ENCODE measurements at places on chromosomes 1 and 21. TPM values are rescaled to one million over a fixed set of nuclear protein-coding genes. Genes with fewer than 3 reads are reported as not detected.

- no peak for DNase-seq
Measured at GRCh38 chr1:14739082-14739832, 140.8 kb downstream of the KAZN start.

DNA sequence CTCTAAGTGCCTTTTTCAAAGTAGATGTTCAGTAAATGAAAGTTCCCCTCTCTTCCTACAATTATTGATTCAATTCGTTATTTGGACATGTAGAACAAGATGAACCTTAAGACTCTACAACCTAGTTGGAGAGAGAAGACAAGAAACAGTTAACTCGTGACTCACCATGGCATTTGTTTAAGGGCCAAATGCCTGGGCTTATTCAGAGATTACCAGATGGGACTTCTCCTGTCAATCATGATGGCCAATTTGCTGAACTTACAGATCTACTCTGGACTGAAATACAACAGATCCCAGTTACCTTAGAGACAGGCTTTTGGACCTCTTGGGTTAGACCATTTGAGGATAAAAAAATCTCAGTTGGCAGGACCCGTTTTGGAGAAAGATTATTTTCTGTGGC is 93.5 kb downstream of the C1orf94 start:
- DNase-seq, result no peak

DNA sequence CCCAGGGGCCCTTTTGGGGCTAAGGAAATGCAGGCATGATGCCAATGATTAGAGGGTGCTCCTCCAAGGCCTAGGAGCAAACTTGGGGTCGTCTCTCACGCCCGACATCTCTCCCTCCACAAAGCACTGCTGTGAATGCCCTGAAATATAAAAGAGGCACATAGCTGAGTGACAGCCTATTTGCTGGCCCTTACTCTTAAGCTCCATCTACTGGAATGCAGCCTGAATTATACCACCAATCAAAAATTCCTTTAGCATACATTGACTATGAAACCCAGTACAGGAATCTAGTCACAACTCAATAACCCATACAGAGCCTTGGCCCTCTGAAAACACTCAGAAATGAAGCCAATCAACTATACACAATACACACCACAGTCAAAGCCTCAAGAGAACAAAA is 105.5 kb downstream of the LRIG2 start:
- DNase-seq, result no peak

SPRR1A gene
- total RNA-seq, result not detected

MPZ gene
- total RNA-seq, result under 0.01 TPM

ICOSLG gene
- total RNA-seq, result 0.26 TPM

ATP1A4 gene
- total RNA-seq, result not detected

KRTAP10-6 gene
- total RNA-seq, result not detected

CACNA1S gene
- total RNA-seq, result not detected

CD52 gene
- total RNA-seq, result not detected

PROX1 gene
- total RNA-seq, result under 0.01 TPM

DNA sequence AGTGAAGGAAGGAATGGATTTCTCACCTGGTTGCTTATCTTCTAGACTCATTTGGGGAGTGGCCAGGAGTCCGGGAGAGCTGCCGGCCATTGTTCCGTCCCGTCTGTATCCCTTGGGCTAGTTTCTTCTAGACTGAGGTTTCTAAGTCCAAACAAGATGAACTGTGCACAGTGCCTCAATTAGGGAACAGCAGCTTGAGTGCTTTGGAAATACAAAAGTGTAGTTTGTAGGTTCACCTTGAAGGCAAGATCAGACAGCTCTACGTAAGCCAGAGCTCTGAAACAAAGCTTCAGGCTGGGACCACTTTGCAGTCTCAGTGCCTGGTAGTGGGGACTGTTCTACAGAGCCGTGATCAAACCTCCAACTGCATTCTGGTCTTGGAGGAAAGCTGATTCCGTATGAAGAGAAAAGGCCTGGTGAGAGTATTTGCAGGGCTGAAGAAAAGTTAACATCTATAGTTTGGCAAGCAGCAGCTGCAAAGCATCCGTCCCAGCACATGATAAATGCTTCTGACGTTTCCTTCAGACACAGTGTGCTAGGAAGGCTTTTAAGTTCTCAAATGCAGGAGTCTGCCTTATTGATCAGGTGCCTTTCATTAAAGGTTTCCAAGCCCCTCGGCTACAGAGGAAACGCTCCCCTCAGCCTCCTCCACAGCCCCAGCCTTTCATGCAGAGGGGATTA is 432.8 kb downstream of the KIF26B start:
- DNase-seq, result no peak

ARMH1 gene
- total RNA-seq, result not detected

DNA sequence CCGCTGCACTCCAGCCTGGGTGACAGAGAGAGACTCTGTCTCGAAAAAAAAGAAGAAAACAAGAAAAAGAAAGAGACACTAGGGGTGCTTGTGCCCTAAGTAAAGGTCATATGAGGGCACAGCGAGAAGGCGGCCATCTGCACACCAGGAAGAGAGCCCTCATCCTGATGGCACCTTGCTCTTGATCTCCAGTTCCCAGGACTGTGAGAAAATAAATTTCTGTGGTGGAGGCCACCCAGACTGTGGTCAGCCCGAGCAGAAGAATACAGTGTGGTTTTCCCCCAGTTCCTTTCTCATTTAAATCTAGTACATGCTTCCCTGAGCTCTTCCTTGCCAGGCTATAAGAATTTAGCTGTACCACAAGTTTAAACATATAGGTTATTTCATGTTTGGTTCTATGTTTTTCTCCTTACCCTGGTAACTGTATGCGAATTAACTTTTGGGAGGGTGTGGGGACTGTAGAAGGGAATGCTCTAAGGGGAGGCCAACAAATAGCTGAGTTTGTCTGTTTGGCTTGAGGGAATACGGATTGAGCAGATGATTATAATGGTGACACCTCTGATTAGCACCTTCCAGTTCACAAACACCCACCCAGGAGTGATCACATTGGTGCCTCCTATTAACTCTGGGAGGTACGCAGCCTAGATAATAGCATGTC is 119.6 kb upstream of the ERRFI1 start:
- no peak for DNase-seq

GRCh38 chr1:108817016-108817415 is 39.9 kb downstream of the AKNAD1 start:
- DNase-seq, result no peak

All from bronchial epithelial cell (primary cell).